ENCODE measurements at places on chromosomes 7 and 10.
A peak's percentile ranks its signal among the peaks of the same experiment; 100 is the strongest.

GRCh38 chr10:76114581-76115001 is 683.2 kb downstream of the LRMDA start:
- no peak for DNase-seq

DNA sequence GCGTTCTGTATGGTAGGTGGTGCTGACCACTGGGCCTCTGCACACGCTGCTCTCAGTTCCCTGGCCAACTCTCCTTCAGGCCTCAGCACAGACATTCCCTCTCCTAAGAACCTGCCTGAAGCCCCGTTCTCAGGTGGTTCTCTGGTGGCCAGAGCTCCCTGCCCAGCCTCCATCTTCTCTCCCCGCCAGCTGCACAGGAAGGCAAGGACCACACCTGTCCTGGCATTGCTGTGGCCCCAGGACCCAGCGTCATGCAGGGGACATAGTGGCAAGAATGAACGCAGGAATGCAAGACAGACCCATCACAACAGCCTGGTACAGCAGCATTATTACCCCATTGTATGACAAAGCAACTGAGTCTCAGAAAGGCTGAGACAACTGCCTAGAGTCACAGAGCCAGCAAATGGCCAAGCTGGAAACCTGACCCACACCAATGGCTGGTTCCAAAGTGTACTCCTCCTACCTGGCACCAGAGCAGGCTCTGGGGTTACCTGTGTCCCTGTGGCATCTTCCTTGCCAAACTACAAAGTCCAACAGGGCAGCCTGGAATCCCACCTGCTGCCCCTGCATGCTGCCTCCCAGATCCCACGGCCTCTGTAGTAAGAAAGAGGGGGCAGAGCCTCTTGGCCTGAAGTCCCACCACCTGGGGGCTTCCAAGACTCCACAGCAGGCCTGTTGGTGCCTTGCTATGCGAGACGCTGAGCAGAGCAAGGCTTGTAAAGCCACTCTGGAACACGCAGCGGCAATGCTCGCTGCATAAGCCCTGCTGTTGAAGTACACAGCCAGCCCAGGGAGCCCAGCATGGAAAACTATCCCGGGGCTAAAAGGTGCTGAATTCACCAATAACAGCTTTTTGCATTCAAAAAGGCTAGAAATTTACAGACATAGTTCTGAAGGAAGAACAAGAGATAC is 73.3 kb downstream of the CHST15 start:
- no peak for DNase-seq

GRCh38 chr10:87713707-87714106 is 54.0 kb downstream of the PAPSS2 start:
- DNase-seq: no peak

DNA sequence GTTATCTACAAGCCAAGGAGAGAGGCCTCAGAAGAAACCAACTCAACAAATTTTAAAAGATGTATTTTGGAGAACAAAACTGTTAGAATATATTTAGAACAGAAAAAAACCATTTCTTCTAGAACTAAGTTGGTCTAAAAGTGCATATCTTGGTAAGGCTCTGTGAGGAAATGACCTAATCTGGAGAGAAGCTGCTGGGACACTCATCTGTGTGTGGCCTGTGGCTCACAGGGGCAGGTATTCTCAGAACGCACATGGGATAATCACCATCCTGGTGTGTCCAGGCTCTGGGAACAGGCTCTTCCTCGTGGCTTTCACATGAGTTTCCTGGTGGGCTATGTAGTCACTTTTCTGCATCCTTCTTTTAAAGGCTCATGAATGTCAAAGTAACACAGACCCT is 38.1 kb upstream of the PRSS1 start:
- DNase-seq: no peak

DNA sequence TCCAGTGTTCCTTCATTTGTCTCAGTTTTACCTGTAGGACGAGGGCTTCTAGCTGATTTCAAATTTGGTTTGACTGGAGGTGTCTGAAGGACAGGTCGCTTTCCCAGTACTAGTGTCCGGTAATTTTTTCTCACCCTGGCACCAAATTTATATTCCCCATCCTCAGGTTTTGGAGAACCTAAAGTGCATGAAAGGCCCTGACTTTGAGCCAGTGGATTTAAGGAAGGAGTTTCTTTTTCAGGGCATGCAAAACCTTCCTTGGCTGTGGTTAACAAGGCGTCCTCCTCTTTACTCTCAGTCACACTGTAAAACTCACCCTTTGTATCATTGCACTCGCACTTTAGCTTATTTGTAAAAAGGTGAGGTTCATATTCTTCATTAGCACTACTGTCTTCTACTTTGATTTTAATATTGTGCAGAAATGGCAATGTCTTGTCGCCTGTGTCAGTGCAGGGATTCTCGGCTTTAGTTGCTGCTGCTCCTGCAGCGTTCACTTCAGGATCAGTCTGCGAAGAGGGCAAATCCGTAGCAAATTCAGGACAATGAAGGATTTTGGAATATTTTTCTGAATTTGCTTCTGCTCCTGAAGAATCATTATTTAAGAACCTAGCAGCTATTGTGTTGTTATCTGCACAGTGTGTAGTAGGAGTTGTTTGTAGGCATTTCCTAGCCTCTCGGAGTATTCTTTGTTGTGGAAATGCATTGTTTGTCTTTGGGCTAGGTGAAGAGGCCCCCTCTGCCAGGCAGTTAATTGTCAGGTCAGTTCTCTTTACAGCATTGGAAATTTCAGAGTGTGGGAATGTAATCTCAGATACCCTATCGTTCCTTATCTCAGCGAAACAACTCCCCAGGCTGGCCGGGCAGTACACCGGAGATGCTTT is 9.9 kb downstream of the SKIDA1 start:
- DNase-seq: no peak

GRCh38 chr10:133090654-133091053 is 2.9 kb downstream of the ADGRA1 start:
- DNase-seq: no peak

- no peak for DNase-seq
Observed at GRCh38 chr10:88270871-88271713, 312.0 kb downstream of the RNLS start.

GRCh38 chr7:89165421-89165820 is 369.9 kb upstream of the TEX47 start:
- DNase-seq: no peak

DNA sequence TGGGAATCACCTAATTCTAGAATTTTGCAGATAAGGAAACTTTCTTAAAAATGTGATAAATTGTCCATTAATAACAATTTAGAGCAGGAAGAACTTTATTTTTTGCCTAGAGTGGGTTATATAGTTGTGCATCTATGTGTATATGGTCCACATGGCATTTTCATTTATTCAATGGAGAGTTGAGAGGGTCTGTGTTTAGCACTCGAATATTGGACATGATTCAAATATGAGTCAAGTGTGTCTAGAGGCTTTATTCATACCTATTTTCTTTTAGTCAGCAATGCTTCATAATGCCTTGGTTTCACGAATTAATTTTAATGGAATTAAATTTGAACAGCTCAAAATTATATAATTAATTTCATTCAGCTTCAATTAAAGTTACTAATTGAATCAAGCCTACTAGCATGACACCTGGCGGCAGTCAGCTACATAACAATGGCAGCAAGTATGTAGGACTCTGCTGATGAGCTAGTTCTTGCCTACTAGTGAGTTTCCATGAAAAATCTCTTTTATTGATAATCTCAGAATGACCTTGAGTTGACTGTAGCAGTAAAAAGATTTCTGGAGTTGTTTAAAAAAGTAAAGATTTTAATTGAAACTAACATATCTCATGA is 17.7 kb downstream of the MDFIC start:
- DNase-seq: no peak

DNA sequence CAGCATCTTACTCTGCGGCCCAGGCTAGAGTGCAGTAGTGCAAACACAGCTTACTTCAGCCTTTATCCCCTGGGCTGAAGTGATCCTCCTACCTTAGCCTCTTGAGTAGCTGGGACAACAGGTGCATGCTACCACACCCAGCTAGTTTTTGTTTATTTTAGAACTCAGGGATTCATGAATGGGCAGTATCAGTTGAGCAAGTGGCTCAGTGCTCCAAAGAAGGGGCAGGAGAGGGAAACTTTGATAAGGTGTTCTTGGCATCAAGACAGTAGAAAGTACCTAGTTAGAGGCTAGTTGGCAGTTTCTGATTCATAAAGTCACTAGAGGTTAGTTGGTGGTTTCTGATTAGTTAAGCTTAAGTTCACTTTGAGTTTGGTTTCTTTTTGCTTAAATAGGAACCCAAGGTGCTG is 18.4 kb downstream of the TRIM24 start:
- DNase-seq: no peak

DNA sequence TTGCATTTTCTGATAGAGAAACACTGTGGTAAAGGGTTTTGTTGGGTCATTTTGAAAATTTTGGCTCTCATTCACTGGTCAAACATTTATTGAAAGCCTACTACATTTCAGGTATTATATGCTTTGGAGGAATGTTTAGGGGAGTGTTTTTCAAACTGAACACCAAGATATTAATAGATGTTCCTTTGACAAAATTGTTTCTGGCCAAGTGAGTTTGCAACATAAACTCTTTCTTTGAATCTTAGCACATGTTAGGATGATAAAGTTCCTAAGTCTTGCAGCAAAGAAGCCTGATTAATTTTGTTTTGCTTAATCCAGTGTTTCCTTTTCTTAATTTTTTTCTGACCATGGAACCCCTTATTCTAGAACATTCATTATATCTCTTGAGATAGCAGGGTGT is 232.5 kb upstream of the PHYHIPL start:
- no peak for DNase-seq

GRCh38 chr7:125218076-125218475 is 288.5 kb upstream of the POT1 start:
- DNase-seq: no peak

DNA sequence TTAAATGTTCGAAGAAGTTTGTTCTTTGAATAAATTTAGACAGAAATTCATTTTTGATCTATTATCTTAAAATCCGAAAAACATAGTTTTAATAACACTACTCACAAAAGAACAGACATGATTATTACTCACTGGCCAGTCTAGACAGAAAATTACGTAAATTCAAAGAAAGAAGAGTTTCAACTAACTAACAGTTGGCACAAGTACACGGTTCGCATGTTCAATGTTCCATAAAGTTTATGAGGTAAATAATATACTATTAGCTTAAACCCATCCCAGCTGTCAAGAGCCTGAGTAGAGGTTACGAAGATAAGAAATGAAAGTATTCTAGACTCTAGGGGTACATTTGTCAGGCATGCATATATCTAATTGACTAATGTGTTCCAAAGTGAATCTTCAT is 151.8 kb upstream of the ASAH2 start:
- no peak for DNase-seq

DNA sequence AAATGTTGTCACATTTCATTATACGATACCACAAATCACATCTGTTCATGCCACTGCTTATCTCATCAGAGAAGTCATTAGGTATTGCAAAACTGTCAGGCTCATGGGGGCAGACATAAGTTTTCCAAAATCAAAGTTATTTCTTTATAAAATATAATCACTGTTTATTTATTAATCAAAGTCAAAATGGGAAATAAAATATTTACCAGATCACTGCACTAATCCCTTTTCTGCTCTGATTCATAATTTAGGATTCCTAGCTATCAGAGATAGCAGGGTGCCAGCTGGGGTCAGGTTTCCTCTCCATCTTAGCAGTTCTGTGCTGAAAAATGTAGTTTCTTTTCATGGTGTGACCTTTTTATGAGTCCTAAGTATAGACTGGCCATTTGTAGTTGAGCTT is 117.7 kb upstream of the LANCL2 start:
- DNase-seq: no peak

GRCh38 chr7:53811555-53812079 is 730.6 kb upstream of the VSTM2A start:
- no peak for DNase-seq

GRCh38 chr7:44279286-44279685 is 46.1 kb downstream of the CAMK2B start:
- no peak for DNase-seq

- DNase-seq: peak; percentile 15
Observed at GRCh38 chr7:12771378-12771877, 84.0 kb downstream of the ARL4A start.

DNA sequence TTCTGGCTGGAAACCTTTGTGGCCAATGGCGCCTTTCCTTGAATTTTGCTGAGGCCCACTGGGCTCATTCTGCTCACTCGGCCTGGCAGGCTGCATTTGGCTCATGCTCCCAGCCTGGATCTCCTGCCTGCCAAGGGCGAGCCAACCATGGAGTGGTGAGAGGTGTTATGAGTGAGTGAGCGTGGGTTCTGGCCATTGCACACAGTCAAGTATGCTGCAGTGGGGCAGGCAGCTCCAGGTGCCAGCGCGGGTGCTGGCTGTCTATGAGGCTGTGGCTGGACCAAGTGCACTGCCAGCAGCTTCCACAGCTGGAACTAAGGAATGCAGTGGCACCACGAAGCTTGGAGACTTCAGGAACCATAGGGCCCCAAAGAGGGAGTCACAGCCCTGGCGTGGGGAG is 42.2 kb upstream of the TUBB8 start:
- DNase-seq: no peak

DNA sequence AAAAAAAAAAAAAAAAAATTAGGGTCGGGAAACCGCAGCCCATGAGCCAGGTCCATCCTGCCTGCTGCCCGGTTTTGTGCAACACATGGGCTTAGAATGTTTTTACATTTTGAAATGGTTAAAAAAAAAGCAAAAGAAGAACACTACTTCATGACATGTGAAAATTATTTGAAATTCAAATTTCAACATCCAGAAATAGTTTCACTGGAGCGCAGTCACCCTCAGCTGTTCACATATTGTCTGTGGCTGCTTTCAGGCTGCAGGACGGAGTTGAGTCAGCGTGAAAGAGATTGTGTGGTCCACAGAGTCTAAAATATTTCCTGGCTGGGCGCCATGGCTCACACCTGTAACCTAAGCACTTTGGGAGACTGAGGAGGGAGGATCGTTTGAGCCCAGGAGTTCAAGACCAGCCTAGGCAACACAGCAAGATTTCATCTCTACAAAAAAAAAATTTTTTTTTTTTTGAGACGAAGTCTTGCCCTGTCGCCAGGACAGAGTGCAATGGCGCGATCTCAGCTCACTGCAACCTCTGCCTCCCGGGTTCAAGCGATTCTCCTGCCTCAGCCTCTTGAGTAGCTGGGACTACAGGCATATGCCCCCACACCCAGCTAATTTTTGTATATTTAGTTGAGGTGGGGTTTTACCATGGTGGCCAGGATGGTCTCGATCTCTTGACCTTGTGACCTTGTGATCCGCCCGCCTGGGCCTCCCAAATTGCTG is 63.9 kb upstream of the ECHDC3 start:
- DNase-seq: no peak

DNA sequence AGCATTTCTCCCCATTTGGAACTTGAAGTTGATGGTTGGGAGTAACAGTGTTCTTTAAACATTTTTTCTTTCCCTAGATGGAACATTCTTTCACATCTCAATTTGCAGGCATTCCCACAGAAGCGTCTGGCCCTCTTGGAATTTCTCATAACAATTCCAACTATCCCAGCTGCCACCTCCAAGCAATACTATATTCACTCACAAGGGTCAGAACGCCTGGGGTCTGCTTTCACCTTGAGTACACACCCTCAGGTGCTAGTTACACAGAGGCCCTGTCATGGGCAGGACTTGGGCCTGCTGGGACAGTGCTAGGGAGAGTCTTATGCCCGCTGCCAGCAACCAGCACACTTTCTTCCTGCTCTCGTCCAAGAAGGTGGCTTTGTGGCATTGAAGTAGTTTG is 136.5 kb downstream of the JCAD start:
- no peak for DNase-seq

GRCh38 chr7:14009453-14010418 is 20.3 kb upstream of the ETV1 start:
- no peak for DNase-seq

- no peak for DNase-seq
Observed at GRCh38 chr10:59752278-59752940, 846 bp downstream of the MRLN start.
